ENCODE measurements at places on chromosomes 5 and 9.

DNA sequence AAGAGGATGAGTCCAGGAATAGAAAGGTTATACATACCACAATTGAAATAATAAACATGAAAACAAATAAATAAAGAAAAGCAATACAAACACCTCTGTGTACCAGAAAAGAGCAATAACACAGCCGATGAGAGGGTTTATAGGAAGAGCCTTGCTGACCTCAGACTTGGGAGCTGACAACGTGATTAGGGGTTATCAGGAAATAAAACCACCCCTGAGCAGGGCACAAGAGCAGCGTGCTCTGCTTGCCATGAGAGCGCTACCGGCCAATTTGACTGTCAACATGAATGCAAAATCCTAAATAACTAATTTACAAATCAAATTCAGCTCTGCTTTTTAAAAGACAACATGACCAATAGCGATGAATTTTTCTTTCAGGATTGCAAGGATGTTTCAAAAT lies 2.6 kb upstream of the FREM1 start:
- no peak for DNase-seq

DNA sequence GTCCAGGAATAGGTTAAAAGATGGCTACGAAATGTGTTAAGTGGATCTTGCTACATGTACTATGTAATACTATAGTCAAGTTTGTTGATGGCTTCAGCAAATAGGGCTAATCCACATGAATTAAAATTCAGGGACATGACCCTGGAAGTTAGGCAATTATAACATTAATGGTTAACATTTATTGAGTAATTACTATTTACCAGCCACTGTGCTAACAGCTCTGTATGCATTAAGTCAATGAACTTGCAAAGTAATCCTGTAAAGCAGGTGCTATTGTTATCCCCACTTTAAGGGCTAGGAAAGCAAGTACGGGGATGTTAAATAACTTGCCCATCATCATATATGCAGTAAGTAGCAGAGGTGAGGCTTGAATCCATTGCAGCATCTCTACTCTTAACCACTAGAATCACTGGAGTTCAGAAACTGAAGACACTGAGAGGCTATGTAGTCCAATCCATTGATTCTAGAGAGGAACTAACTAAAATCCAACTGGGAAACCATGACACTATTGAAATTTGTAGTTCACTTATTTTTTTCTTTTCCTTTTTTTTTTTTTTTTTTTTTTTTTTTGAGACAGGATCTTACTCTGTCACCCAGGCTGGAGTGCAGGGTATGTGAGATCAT lies 77.5 kb upstream of the SPINK5 start:
- DNase-seq, result no peak

- DNase-seq, result no peak
Observed at GRCh38 chr5:160023908-160024630, 15.1 kb downstream of the TTC1 start.

- DNase-seq, result no peak
Observed at GRCh38 chr5:100860407-100860806, 42.7 kb downstream of the ST8SIA4 start.

DNA sequence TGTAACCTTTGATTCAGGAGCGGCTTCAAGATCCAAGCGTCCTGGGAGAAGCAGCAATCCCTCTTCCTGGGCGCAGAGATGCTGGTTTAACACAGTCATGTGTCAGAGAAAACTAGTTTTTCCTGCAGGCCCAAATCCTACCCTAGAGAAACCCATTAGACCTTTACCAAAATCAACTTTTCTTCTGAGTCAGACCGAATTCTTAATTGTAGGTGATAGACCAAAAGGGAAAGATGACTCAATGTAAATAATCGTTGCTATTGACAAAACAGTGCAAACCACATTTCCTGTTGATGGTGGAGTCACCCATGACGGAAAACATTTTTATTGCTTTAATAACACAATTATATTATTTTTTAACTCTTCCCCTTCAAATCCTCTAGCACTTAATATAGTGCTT lies 40.1 kb downstream of the SLC1A1 start:
- no peak for DNase-seq

GRCh38 chr5:72501488-72501887 lies 5.7 kb downstream of the ZNF366 start:
- peak; percentile 9 for DNase-seq

DNA sequence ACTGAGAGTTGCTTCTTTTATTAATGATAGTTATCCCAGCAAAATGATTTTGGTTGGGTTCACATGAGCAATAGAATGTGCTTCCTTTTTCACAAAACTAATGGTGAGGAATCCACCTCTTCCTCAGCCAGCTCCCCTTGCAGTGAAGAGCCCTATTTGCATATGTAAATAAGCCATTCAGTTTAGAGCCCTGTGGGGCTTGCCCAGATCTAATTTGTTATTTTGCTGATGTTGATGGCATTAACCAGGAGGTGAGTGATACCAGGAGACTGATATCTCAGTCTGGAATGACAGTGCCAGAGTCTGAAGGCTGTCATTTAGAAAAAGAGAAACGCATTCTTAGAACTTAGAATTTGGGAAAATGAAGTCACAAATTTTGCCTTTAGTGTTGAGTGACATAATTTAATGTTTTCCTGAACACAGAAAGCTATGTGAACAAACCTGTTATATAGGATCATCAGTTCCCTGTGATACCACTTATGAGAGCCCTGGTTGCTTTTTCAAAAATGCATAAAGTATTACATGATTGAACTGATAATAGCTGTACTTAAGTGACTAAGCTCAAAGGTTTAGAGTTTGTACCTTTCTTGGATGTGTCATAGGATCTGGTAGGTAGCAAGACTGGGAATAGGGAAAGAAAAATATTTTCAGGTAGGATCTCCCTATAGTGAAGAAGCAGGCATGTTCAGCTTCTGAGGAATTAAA lies 271.6 kb downstream of the MAST4 start:
- no peak for DNase-seq

- DNase-seq, result no peak
Observed at GRCh38 chr9:28264368-28264767, 691.1 kb upstream of the C9orf72 start.

GRCh38 chr5:3606121-3606831 lies 10.6 kb downstream of the IRX1 start:
- DNase-seq, result no peak

- DNase-seq, result no peak
Observed at GRCh38 chr5:78693339-78693738, 44.8 kb upstream of the LHFPL2 start.

Measured in NT2/D1 (cell line).